Hematopoietic multipotent progenitor cell treated with erythropoietin and hydrocortisone succinate and interleukin-3 and kit ligand, for 15 days (in vitro differentiated cells): ENCODE measurements at places on chromosomes 6 and 20.

DNA sequence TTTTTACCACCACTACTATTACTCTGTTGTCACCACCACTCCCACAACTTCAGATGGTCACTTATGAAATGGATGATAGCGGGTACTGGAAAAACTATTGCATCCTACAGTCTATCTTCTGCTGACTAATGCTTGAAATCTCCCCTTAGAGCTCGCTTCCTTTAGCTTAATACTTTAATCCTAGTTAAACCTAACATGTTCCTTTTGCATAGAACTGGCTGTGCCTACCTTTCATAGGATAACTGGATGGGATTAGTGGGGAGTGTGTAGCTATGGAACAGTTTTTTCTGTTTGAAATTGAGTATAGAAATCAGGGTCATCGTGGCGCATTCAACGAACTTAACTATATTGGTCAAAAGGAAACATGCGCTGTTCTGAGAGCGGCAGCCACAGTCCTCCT lies 294.7 kb downstream of the FARS2 start:
- DNase-seq, result no peak

- DNase-seq, result no peak
These were observed 99.7 kb downstream of the TULP4 start for GRCh38 chr6:158411998-158412397.

DNA sequence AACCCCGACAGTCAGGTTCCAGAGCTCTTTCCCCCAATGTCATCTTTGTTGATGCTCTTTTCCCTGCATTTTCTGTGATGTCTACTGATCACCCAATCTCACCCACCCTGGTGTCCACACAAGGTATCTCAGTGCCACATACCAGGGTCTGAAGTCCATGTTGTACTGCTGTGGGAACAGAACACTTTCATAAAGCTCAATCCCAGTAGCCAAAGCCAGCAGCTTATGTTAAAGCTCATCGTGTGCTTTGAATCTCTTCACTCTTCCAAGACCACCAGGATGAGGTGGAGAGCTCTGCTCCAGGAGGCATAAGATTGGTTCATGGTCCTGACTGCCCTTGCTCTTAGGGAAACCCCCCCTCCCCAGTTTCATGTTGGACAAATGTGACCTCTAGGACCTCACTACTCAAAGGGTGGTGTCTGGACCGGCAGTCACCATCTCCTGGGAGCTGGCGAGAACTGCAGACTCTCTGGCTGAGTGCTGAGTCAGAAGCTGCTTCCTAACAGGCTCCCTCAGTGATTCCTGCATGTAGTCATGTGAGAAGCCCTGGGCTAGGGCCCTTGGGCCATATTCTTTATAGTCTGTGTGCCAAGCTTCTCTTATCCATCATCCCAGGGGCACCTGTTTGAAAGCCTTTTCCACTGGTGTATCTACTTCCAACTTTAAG lies 13.4 kb upstream of the CPNE5 start:
- no peak for DNase-seq

DNA sequence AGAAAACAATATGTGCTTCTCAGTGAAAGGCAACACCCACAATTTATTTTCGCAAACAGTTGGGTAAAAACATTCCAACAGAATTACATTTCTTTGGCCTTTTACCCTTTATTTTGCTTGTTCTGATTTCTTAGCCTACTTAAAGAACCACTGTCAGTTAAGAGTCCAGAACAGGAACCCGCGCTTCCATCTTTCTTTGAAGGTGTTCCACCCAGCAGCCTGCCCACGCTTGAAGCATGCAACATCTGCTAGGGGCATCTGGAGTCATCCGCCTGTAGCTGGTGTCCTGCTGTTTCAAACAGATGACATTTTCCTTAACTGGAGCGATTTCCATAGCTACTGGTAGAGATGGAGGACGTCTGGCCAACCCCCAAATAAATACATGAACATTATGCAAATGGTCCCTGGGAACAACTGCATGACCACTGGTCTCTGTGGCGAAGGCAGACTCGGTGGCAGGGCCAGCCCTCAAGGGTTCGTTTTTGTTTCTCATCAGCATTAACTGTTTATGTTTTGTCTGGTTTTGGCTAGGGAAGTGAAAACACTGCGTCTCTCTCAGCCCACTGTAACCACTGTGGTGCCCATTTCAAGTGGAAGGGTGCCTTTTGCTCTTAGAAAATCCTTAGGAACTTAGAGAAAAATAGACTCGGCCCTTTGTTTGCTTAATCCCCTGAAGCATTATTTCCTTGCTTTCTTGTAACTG lies 51.6 kb downstream of the LAMA4 start:
- no peak for DNase-seq

DNA sequence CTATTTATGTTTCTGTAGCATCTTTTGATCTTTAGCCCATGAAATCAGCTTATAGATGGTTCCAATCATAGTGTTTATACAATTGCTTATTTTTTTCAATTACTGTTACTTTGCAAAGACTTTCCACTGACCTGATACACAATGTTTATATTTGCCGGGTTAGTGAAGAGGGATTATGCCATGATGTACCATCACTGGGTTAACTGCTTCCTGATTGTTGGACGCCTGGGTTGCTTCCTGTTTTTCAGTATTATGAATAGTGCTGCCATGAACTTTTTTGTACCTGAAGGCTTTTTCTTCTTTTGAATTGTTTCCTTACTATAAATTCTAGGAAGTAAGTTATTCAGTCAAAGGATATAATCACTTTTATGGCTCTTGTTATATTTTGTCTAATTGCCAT lies 6.9 kb downstream of the MANBAL start:
- no peak for DNase-seq

GRCh38 chr20:16864963-16865362 lies 116.8 kb downstream of the OTOR start:
- no peak for DNase-seq

DNA sequence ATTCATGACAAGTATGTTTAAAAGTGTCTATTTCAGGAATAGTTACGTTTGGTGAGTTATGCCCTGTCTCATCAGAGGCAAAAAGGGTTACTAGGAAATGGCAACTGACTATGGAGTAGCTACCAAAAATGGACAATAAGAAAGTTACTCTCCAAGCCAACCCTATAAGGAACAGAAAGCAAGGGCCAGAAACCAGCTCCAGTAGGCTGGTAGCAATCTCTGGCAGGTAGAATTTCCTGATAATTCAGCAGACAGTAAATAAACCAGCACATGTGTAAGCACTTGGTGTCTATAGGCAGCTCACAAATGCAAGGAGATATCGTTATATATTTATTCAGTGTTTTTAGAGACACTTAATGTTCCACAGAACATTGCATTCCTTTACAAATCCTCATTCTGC lies 20.3 kb downstream of the SOX4 start:
- DNase-seq, result no peak

DNA sequence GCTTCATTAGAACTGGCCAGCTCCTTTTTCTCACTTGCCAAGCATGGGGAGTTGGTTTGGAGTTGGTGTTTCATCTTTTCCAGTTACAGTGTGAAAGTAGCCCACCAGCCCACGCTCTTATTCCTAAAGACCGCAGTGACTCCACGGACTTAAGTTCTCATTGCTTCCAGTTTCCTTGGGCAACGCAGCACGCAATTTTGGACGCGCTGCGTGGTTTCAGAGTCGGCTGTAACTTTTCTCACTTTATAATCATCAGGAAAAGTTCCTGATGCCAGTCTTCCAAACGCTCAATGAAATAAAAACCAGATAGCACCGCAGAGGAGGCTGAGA lies 381 bp upstream of the PEX7 start:
- DNase-seq, result no peak

- no peak for DNase-seq
These were observed 116.0 kb upstream of the VGLL2 start for GRCh38 chr6:117149324-117149723.

GRCh38 chr6:78251931-78252330 lies 599.1 kb downstream of the MEI4 start:
- DNase-seq, result no peak

- DNase-seq, result no peak
These were observed 32.7 kb downstream of the COL20A1 start for GRCh38 chr20:63325554-63326313.

GRCh38 chr6:2166717-2167116 lies 78.7 kb downstream of the GMDS start:
- DNase-seq, result no peak

GRCh38 chr6:34386316-34387137 lies 5.9 kb downstream of the NUDT3 start:
- DNase-seq, result no peak

- DNase-seq, result no peak
These were observed 11.2 kb downstream of the SPDEF start for GRCh38 chr6:34544776-34545471.

DNA sequence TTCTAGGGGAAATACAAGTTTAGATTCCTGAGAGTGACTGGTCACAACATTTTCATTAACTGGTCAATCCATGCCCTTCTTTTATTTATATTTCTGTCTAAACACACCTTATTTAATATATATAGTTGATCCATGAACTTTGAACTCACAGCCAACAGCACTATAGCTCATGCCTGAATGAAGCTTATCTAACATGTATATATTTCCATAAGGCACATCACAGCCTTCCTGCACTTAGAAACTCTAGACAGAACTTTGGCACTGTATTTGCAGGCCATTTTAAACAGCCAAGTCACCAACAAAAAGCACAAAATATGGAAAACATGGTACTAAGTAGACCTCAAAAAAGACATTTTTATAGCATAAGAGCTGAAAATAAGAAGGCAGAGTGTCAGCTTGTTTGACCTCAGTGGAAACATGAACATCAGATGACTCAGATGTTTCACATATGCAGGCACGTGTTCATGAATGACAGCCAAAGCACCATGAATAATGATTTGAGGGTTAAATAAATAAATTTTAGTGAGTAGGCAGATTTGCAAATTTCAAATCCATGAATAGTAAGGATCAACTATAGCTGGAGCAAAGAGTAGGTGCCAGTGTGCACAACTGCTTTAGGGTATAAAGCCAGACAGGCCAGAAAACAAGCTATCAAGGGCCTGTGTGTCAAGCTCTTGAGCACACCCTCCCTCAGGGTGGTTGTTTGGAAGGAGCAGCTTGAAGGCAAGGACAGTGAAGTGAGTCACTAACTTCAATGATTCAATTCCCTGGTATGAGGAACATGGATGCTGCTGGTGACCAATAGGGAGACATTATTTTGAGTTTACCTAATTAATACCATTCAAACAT lies 88.9 kb upstream of the NT5E start:
- DNase-seq, result no peak

DNA sequence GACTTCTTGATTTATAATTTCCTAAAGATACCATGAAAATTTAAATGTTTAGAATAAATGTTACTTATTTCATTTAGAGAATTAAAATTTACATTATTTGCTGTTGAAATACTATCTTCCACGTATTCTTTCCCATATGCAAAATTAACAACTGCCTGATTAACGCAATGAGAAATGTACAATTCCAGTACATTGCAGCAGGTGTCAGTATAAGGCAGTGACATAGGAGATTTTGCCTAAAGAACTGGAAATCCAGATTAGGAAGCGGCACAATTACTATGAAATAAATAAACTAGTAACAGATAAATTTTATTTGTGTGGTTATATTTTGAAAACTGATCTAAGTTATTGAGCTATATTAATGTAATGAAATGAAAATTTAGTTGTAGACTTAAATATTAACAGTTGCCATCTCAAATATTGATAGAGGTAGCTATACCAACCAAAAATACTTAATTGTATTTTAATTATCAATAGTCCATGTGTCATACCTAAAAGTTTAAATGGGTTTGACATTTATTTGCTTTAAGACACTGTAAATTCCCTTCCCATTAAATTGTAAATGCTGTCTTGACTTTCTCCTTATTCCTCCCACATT lies 300.2 kb downstream of the UTRN start:
- DNase-seq, result peak; percentile 5

DNA sequence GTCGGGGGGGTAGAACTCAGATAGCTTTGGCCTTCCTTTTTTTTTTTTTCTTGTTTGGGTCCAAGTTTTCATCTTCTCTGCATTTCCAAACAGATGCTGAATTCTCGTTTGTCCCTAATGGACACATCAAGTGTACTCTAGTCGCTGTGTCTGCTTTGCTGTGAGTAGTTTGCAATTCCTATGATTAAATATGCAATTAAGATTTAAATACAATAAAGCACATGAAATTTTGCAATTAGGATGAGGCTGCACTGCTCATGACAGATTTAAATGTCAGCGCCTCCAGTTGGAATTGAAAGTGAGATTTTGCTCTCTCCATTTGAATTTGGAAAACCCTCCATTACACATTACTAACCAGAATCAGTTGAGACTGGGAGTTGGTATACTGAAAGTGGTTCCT lies 70.4 kb downstream of the PFDN4 start:
- DNase-seq, result no peak

GRCh38 chr20:15857173-15857784 lies 716.0 kb downstream of the KIF16B start:
- no peak for DNase-seq

DNA sequence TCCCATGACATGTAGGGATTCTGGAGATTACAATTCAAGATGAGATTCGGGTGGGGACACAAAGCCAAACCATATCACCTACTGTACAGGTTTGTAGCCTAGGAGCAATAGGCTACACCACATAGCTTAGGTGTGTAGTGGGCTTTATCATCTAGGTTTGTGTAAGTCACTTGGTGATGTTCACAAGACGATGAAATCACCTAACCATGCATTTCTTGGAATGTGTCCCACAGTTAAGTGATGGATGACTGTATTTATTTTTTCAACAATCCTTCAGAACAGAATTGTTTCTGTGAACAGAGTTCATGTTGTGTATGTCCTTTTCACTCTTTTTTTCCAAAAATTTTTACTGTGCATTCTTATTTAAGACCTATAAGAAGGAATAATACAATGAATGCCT lies 76.1 kb downstream of the DTD1 start:
- no peak for DNase-seq

DNA sequence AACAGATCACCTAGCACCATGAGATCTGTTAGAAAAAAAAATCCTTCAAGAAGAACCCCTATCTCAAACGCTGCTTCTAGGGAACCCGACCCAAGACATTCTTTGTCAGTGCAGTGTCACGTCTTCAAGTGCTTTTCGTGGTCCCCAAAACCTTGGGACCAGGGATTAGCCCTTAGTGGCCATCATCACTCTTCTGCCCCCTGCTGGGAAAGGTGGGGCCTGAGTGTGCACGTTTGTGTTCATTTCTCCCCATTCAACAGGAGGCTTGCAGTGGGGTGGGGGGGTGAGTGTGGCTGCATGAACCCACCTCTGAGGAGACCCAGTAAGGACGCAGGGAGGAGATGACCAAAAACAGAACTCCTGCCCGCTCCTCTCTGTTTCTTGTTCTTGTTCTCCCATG lies 218.2 kb upstream of the RNF24 start:
- peak; percentile 18 for DNase-seq

DNA sequence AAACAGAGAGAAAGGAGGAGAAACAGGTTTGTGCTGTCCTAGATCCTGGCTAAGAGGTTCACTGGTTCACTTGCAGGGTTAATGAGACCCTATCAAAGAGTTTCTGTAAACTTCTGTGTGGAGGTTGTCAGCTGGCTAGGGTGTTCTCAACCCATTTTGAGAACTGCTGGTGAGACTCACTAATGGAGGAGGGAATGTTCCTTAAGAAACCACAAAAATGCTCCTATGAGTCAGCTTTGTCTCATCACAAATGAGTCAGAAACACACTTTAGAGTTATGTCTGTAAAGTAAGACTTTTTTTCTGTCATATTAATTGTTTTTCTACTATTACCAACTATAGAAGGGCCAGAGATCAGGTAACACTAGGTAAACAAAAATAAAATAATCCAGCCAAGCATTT lies 884.4 kb downstream of the PHF3 start:
- DNase-seq, result no peak

- DNase-seq, result no peak
These were observed 54.5 kb upstream of the TENT5A start for GRCh38 chr6:81806793-81807565.
